Activated CD4-positive, CD25-positive, alpha-beta regulatory T cell (primary cell): ENCODE measurements at places on chromosomes 2 and 18.

DNA sequence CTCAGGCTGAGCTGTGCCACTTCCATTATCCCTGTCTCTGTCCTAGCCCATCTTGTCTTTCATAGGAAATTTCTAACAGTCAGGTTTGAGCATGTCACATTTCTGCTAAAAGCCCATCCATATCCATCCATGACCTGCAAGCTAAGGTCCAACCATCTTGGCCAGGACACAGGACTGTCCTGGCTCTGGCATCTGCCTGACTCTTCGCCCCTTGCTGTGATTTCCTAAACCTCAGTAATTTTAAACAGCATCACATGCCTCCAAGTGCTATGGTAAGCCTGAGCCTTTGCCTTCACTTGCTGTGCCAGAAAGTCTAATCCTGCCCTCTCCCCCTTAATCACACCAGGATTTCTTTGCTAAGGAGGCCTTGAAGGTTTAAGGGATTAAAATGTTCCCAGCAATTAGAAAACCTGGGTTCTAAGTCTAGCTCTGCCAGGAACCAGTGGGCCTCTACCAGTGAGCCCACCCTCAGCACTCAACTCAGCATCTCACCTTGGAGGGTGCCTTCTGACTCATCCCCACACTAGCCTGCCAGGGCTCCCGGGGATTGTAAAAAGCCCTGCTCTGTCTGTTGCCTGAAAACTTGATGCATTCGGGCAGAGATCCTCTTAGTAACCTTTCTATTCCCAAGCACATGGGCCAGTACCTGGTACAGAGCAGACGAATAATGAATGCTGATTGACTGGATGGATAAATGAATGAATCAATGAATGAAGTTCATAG is 411.0 kb downstream of the LRATD1 start:
- DNase-seq: no peak

- no peak for DNase-seq
These were observed 36.4 kb downstream of the TMEM182 start for GRCh38 chr2:102798181-102798580.

DNA sequence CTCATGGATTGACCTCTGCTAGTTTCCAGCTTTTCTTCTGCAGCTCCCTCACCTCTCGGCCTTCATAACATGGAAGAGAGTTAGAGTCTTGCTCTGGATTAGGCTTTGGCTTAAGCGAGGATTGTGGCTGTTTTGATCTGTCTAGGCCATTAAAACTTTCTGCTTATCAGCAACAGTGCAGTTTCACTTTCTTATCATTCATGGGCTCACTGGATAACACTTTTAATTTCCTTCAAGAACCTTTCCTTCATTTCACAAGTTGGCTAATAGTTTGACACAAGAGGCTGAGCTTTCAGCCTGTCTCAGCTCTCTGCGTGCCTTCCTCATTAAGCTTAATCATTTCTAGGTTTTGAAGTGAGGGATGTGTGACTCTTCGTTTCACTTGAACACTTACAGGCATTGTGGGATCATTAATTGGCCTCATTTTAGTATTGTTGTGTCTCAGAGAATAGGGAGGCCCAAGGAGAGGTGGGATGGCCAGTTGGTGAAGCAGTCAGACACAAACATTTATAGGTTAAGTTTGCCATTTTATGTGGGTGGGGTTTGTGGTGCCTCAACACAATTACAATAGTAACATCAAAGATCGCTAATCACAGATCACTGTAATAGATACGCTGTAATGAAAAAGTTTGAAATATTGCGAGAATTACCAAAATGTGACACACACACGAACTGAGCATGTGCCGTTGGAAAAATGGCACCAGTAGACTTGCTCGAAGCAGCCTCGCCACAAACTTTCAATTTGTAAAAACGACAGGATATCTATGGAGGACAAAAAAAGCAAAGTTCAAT is 129.3 kb downstream of the ZNF236 start:
- DNase-seq: no peak

DNA sequence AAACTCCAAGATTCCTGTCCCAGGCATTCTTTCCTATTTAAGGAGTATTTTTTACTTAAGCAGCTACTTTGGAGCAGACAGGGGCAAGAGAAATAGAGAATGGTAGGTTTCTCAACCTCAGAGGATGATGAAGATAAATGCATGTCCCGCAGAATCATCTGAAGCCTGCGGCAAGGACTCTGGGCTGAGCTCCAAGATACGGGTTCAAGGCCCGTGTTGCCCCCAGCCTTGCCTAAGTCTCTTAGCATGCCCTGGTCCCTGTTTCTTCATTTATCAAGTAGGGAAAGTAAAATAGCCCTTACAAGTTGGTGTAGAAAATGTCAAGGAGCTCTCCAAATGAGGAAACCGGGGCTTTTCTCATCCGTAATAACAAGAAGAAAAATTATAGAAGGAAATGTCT is 214.0 kb downstream of the KLHL29 start:
- no peak for DNase-seq

- DNase-seq: no peak
These were observed 8.5 kb upstream of the CYBRD1 start for GRCh38 chr2:171513719-171514160.

- DNase-seq: no peak
These were observed 1683.2 kb upstream of the SLC39A10 start for GRCh38 chr2:193973781-193974180.

DNA sequence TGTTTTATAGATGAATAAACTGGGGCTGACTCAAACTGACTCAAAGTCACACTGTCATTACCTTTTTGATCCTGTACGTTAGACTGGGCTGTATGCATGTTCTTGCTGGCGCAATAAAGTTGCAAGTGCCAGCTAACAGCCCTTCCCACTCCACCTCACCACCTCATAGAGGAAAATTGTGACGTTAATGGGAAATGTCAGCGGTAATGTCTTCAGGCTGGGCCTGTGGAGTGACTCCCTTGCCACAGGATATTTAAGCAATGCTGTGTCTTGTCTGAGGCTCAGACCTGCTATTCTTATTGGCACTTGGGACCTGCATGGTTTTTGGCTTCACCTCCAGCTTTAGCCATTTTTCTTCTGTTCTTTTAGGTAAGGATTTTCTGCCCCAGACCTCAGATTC is 25.2 kb upstream of the CASP10 start:
- DNase-seq: no peak

DNA sequence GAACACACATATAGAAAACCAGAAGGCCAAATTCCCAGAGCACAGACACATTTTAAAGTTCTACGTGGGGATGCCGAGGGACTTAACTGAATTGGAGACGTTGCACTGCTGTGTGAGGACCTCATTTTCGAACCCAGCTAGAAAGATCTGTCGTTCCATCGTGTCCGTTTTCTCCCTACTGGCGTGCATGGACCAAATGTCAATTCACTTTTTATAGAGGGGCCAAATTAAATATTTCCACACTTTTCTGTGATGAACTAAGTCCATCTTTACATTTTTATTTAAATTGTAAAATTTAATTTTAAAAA is 692 bp upstream of the TSHZ1 start:
- no peak for DNase-seq

- DNase-seq: no peak
These were observed 6.8 kb upstream of the CCNYL1 start for GRCh38 chr2:207704671-207705070.

DNA sequence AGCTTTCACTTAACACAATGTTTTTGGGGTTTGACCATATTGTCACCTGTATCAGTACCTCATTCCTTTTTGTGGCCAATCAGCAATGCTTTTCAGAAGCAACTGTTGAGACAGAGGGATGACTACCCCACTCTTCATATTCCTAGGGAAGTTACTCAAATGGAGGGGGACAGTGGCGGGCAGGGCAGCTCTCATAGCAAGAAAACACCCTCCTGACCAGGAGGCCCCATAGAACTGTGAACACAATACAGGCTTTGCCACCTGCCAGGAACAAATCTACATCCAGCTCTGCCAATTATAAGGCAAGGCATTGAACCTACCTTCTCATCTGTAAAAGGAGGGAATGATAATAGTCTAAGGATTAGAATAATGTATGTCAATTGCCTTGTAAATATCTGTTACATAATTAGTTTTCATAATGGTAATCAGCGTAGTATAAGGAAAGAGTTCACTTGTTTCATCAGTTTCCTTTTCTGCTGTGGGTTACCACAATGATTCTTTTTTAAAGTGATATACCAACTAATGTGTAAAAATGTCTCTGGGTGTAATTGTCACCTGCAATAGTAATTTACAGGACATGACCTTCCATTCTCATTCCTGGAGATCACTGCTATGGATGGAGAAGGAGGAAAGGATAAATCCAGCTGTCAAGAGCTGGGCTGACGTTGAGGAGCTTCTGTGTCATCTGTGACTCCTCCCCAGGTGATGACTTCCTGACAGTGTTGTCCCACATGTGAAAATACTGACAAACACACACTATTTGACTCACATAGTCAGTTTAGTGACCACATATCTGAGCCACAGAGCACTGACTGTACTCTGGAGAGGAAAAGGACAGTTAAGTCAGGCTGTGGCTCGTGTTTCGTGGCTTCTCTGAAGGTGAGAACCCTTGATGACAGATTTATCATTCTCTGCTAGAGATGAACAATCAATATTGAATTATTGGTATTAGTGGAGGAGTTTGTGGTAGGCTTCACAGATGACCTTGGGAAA is 13.5 kb downstream of the ALPK2 start:
- DNase-seq: peak; percentile 18

DNA sequence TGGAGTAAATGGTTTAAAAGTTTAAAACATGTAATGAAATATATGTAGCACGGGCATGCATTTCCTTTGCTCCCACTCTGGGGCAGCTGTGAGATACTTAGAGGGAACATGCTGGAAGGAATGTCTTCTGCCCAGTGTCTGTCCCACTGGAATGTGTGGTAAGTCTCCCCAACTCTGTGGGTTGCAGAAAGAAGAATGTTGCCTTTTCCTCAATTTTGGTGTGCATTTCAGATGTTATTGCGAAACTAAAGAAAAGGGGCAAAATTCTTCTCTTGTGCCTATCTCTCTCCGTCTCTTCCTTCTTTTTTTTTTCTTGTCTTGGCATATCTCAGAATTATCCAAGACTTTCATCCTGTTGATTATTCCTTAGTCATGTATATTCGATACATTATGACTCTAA is 201.1 kb downstream of the SH3RF3 start:
- DNase-seq: no peak

GRCh38 chr2:33804155-33804554 is 205.1 kb upstream of the FAM98A start:
- DNase-seq: no peak

DNA sequence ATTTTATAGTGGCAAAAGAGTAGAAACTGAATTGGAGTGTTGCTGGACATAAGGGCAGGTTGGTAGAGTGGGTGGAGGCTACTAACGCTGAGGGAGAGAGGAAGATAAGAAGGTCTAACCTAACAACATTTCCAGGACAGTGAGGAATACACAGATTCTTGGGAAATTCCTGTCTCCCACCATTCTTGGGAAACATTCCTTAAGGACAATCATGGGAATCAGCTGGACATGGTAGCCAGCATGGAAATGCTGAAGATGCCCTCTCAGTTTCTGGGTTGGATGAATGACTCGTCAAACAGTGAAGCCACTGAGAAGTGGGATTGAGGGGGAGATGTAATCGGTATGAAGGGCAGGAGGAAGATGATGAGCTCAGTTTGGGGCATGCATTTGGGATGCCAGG is 265.4 kb downstream of the AFF3 start:
- DNase-seq: no peak

DNA sequence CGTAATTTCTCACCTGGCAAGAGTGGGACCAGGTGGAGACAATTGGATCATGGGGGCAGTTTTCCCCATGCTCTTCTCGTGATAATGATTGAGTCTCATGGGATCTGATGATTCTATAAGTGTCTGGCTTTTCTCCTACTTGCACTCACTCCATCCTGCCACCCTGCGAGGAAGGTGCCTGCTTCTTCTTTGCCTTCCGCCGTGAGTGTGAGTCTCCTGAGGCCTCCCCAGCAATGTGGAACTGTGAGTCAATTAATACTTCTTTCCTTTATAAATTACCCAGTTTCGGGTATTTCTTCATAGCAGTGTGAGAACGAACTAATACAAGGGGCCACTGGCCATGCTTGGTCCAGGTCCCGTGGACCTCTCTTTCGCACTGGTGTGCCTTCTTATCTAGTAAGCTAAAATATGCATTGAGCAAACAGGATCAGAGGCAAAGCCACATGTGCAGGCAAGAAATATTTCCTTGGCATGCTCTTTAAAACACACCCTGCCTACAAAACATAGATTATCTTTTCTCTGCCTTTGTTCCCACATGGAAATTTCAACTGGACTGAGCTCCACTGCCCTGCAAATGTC is 821.1 kb downstream of the TRIB2 start:
- DNase-seq: no peak

DNA sequence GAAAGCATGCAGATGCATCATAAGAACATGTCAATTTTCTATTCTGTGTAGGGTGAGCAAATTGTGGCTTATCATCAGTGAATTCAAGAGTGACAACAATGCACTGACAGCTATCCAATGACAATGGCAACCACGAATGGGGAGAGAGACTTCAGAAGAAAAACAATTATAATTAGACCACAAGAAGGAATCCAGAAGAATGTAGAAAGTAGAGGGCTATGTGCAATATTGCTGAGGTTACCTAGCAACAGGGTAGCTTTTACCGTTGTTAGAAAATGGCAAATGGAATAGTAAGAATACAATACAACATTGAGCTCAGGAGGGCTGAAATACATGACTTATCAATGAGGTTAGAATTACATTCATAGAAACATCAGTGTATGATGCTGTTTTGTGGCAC is 71.1 kb upstream of the SESTD1 start:
- no peak for DNase-seq

DNA sequence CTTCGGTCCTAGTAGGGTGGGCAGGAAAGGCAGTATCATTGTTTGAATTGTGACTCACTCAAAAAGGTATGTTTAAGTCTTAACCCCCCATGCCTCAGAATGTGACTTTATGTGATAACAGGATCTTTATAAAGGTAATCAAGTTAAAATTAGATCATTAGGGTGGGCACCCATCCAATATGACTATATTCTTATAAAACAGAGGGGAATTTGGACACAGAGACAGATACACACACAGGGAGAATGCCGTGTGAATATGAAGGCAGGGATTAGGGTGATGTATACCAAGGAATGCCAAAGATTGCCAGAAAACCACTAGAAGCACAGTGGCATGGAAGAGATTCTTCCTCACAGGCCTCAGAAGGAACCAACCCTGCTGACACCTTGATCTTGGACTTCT is 281.8 kb downstream of the CLIP4 start:
- DNase-seq: no peak

DNA sequence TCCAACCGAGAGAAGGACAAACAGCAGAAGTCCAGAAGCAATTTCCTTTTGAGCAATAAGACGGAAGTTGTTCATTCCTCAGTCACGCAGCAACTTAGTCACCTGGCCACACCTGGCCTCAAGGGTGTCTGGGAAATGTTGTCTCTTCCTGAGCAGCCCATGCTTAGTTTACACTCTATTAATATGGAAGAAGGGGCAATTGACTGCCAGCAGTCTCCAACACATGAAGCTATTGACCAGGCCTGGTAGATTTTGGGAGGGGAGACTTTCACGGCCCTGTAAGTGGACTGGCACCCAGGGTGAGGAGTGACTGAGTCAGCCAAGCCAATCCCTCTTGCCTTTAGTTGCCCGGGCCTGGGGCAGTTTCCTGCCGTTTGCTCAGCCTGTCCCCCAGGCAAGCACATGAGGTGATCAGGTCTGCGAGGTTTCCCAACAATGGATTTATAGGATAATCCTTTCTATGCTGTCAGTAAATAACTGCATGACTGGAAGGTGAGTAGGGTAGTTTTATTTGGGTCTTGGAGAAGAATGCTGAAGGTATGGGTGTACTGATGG is 43.8 kb upstream of the PPP4R1 start:
- no peak for DNase-seq
